ELF-1 (cell line): ENCODE measurements at places on chromosomes 7 and 10.

DNA sequence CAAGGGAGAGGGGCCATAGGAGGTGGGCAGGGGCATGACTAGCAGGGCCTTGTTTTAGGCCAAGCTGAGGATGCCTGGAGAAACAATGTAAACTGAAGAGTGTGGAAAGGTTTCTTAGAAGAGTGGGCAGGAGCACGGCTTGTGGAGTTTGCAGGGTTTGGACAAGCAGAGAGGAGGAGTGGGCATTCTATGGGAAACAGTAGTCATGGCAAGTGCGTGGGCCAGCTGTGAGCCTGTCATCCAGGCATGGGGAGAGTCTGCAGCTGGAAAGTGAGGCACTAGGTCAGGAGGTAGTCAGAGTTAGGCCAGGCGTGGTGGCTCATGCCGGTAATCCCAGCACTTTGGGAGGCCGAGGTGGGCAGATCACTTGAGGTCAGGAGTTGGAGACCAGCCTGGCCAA, 130.1 kb downstream of the SH3PXD2A start:
- no peak for DNase-seq

GRCh38 chr10:49139846-49140195, 6.0 kb upstream of the FAM170B start:
- DNase-seq = no peak

DNA sequence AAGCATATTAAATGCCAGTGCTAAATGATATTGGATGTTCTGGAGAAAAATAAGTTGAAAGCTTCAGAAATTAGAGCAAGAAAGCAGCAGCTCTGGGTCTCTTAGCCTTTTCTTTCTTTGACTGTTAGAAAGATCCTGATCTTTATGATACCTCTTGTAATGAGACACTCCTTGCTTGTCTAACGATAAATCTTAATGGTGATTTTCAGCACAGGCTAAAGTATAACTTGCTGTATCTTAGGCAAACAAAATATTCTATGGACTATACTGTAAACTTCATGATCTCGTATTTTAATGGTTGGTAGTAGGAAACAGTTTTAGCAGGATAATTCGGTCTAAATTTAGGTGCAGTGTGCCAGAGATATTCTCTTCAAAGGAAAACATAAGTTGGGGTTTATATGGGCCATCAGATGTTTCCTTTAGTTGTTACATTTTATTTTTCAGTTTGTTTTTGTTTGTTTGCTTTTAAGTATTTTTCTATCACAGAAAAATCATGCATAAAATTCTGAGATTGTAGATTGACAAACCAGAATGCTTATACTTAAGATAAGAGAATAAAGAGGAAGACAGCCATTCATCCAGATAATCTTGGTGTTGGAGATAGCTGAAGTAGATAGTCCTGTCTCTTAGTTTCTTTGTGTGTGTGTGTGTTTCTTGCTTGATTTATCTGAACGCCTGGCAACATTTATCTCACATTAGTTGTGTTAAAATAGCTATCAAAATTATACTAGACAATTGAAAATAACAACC, 4.7 kb downstream of the CASD1 start:
- DNase-seq = no peak

DNA sequence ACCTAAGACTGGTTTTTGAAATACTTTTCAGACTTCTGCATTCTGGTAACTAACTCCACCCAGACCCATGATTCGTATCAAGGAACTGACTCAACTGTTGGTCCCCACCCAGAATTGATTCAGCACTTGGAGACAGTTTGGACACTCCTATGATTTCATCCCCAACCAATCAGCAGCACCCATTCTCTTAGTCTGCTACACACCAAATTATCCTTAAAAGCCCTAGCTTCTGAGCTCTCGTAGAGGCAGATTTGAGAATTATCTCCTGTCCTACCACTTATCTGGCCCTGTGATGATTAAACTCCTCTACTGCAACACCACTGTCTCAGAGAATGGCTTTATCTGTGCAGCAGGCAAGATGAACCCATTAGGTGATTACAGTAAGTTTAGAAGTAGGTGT, 7.7 kb upstream of the GSTO1 start:
- DNase-seq = no peak

DNA sequence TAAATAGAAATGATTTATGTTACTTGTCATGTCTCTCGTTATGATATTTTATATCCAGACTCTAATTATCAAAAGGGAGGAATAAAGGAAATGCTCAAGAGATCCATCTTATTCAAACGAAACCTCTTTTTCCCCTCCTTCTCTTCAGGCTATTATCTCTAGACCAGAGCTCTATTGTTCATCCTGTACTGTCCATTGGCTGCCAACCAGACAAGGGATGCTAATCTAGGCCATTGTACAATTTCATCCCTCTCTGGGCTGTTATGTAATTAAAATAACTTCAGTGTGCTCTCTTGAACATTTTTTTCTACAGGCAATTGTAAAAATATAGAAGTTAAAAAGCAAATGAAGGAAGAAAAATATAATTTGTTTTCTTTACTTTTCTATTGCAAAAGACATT, 220.4 kb downstream of the HDAC9 start:
- DNase-seq = no peak

DNA sequence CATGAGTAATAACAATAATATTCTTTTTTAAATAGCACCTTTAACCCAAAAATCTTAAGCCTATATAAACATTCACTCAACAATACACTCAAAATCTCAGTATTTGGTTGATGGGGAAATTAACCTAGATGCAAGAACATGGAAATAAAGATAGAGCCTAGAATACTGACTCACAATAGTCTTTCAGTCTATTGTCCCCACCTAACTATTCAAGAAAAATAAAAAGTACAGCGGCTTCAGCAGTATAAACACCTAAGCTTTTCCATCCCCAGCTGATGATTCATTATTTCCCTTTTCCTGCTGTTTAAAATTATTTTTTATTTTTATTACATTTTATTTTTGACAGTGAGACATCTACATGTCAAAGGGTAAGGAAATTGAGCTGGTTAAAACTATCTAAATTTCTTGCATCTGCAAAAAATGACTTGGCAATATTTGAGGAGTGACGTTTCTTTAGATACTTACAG, 201.4 kb downstream of the FZD1 start:
- DNase-seq = no peak

GRCh38 chr10:33291053-33291592, 43.3 kb downstream of the NRP1 start:
- DNase-seq = no peak

DNA sequence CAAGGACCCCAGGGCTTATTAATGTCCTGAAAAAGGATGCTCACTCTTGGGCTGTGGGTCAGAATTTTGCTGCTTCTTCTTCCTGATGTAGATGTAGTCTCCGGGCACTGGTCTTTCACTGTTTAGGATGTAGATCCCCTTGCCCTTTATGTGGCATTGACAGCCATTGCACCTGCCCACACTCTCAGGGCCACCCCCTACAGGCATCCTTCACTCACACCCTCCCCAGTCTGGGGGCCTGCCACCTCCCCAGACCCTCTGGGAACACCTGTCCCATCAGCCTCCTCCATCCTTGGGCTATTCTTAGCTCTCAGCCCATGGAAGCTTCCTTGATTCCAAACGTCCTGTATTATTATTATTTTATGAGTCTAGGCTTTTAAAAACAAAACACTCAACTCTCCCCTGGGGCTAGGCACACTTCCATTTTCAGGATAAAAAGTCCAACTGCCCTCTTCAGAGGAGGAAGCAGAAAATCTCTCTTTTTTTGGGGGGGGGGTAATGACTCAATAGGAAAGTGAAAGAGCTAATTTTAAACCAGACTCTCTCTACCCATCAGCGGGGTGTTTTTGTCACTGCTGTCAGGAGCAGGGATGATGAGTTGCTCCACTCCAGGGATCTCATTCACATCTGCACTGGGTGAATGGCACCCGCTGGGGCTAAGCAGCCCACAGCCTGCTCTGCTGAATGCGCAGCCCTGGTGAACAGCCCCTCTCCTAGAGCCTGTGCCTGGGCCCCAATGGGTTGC, 11.5 kb upstream of the KLRG2 start:
- no peak for DNase-seq

DNA sequence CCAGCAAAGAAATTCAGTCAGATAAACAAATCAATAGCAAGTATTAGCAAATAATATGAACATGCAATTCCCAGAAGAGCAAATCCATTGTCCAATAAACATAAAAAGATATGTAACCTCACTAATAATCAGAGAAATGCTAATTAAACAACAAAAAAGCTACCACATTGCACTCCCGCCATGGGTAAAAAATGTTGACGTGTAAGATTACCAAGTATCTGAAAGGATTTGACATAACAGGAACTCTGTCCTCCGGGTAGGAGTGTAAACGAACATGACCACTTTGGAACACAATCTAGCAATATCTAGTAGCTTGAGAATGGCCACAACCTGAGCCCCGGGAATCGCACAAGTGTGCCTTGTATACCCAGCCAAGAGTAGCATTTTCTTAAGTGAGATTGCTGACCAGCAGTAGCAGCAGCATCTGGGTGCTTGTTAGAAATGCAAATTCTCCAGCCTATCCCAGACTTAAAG, 31.6 kb downstream of the DYDC1 start:
- peak; percentile 30 for DNase-seq

- no peak for DNase-seq
Measured at GRCh38 chr10:70803775-70804420, 11.8 kb upstream of the SGPL1 start.

DNA sequence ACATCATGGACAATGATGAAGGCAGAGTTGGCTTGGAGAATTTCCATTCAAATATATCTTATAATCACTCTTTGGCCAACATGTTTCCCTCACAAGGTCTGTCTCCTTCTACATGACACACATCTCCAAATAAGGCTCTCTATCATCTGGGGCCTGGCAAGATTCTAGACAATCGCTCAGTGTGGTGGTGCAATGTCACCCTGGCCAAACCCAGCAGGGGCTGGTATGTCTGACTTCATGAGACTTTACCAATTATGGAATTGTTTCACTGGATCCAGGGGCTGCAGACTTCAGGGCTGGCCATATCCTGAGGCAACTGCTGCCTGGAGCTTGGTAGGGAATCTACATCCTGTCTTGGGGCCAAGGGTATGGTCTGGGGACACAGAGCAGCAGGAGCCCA, 319.0 kb downstream of the PLXNA4 start:
- DNase-seq = no peak

DNA sequence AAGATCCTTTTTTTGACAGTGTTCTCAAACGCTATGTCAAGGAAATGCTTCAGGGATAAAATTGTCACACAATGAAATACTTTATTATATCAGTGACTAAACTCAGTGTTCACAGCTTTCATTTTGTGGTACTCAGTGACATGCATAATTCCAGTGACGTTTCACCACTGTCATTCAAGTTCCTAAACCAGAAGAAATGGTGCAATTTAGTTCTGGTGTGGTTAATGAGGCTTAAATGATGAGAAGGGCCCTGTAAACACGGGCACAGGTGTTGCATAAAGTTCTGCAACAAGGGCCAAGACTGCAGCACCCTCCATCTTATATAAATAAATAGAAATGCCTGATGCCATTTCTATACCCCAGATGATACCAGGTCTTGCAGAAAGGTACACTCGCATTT, 1247.1 kb downstream of the GATA3 start:
- no peak for DNase-seq

DNA sequence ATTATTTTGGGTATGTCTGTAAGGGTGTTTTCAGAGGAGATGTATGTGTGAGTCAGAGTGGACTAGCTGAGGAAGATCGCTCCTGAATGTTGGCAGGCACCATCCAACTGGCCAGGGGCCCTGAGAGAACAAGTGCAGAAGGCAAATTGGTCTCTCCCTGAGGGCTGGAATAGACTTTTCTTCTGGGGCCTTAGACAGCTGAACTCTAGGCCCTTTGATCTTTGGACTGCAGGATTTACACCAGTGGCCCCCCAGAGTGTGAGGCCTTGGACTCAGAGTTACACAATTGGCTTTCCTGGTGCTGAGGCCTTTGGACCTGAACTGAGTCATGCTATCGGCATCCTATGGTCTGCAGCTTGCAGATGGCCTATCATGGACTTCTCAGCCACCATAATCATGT, 217.2 kb downstream of the REEP3 start:
- peak; percentile 58 for DNase-seq

DNA sequence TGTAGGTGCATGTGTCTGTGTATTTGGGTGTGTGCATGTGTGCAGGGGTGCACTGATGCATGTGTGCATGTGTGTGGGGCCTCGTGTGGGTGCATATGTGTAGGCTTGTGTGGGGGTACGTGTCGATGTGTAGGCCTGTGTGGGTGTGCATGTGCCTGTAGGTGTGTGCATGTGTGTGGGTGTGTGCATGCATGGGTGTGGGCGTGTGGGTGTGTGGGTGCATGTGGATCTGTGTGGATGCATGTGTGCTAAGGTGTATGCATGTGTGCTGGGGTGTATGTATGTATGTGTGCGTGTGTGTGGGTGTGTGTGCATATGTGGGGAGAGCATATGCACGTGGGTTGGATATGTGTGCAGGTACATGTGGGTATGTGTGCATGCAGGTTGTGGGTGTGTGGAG, 73.2 kb downstream of the NKX6-2 start:
- DNase-seq = no peak

- DNase-seq = no peak
Measured at GRCh38 chr10:6390213-6390845, 187.6 kb downstream of the PFKFB3 start.

- DNase-seq = no peak
Measured at GRCh38 chr7:68722044-68722443, 876.2 kb upstream of the AUTS2 start.

DNA sequence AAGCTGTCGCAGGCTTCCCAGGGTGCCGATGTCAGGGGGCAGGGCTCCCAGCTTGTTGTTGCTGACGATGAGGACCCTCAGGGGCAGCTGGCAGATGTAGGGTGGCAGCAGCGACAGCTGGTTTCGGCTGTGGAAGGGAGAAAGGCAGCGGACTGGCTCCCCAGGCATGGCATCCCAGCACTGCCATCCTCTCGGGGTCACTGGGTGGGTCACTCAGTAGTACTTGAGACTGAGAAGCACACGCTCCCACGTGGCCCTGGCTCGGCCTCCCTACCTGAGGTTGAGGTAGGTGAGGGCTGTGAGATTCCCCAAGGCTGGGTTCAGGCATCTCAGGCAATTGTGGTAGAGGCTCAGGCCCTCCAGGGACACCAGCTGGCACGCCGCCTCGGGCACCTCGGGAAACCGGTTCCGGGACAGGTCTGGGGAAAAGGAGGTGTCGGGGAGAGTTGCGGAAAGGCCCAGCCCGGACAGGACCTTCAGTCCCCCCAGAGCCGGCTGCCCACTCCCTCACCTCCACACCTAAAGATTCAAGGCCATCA, 3.8 kb downstream of the LRCH4 start:
- no peak for DNase-seq

GRCh38 chr7:159034394-159034793, 110.3 kb downstream of the VIPR2 start:
- DNase-seq = no peak

DNA sequence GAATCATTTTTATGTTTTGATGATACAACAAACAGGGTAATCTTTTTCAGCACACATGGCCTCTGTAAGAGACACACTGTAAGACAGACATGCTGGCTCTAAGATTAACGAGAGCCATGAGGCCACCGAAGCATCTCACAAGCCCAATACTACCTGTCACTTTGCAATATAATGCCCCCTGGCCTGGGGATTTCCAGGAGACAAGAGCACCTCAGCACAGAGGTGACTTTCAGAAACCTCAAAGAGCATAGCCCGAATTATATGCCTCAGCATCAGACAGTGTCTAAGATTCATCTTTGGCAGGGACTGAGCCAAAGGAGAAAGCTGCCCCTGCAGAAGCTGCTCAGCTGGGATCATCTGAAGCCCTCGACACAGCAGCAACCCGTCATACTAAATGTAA, 44.2 kb upstream of the TMEM213 start:
- DNase-seq = no peak
